Naive thymus-derived CD4-positive, alpha-beta T cell (primary cell): ENCODE measurements at places on chromosomes 13 and 19.

GRCh38 chr19:12985049-12985776 is 10.1 kb upstream of the NFIX start:
- DNase-seq, result no peak

- DNase-seq, result no peak
Measured at GRCh38 chr19:45103508-45104319, 10.7 kb downstream of the PPP1R37 start.

- DNase-seq, result peak; percentile 33
Measured at GRCh38 chr13:40186041-40186440, 480.4 kb downstream of the FOXO1 start.

GRCh38 chr19:19077103-19077502 is 13.3 kb downstream of the SLC25A42 start:
- DNase-seq, result no peak

DNA sequence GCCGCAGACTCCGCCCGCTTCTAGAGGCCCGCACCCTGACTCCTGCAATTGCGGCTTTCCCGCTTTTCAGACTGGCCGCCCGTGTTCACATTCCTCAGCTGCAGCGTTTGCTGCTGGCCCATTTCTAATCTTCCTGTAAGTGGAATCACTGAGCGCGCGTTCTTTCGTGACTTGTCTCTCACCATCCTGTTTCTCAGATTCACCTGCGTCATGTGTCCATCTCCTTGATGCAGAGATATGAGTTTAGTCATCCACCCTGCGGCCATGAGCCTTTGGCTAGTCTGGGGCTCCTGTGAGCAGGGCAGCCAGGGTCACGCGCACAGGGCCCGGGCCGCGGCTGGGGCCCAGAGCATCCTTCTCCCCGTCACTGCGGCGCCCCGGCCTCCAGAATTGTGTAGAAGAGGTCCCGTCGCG is 110.0 kb downstream of the CRYL1 start:
- DNase-seq, result no peak

GRCh38 chr13:42354241-42355091 is 82.5 kb downstream of the AKAP11 start:
- DNase-seq, result peak; percentile 17

- DNase-seq, result no peak
Measured at GRCh38 chr19:39304701-39305571, 8.7 kb downstream of the IFNL1 start.
